Fibroblast of skin of left quadriceps (primary cell): ENCODE measurements at places on chromosomes 12 and 14.

DNA sequence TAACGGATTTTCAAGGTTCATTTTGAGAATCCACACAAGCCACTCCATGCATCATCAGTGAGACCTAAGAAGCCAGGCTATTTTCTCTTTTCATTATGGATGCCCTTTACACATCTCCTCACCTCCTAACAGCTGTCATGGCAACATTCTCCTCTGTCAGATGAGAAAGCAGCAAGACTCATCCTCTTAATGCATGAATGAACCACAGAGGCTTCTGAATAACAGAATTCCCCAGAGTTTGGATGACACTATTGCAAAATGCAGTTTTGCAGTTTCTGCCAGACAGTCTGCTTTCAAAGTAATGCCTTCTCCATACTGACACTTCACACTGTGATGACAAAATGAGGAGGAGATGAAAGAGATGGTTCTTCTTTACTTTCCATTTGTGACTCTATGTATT is 286.7 kb upstream of the GRIP1 start:
- no peak for DNase-seq

GRCh38 chr12:22491034-22491433 is 53.3 kb downstream of the C2CD5 start:
- no peak for DNase-seq

- no peak for DNase-seq
Measured at GRCh38 chr12:124577374-124577773, 10.0 kb upstream of the NCOR2 start.

GRCh38 chr14:88798156-88798555 is 5.4 kb upstream of the EML5 start:
- DNase-seq = no peak

DNA sequence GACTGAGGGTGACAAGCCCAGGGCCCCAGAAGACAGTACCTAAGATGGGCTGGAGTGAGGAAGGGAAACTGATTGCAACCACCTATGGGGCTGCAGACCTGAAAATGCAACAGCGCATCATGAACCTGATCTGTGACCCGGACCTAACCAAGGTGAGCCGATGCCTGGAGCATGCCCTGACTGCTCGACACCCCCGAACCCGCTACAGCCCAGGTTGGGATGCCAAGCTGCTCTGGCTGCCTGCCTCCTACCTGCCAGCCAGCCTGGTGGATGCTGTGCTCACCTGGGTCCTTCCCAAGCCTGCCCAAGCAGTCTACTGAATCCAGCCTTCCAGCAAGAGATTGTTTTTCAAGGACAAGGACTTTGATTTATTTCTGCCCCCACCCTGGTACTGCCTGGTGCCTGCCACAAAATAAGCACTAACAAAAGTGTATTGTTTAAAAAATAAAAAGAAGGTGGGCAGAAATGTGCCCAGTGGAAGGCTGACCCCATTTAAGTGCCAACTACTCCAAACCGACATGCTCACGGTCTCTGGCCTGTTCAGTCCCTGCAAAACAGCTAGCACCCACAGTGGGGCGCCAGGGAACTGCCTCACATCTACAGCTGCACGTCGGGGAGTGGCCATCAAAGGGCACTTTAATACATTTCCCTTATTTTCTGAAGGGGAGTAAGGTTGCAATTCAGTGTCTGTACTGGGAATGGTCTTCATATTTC is 4.2 kb downstream of the RDH5 start:
- no peak for DNase-seq

- no peak for DNase-seq
Measured at GRCh38 chr12:108432423-108433121, 82.5 kb upstream of the FICD start.

DNA sequence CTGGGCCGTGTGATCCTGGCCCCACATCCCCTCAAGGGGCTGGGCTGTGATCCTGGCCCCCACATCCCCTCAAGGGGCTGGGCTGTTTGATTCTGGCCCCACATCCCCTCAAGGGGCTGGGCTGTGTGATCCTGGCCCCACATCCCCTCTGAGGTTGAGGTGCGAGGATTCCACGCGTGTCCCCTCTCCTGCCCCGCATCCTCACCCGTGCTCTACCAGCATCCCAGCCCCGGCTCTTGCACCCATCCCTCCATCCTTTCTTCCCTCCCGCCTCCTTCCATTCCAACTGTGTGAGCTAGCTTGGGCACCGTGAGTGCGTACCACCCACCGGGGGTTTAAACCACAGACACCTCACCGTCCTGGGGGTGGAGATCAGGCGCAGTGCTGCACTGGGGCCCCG is 31.1 kb upstream of the TMEM179 start:
- no peak for DNase-seq

DNA sequence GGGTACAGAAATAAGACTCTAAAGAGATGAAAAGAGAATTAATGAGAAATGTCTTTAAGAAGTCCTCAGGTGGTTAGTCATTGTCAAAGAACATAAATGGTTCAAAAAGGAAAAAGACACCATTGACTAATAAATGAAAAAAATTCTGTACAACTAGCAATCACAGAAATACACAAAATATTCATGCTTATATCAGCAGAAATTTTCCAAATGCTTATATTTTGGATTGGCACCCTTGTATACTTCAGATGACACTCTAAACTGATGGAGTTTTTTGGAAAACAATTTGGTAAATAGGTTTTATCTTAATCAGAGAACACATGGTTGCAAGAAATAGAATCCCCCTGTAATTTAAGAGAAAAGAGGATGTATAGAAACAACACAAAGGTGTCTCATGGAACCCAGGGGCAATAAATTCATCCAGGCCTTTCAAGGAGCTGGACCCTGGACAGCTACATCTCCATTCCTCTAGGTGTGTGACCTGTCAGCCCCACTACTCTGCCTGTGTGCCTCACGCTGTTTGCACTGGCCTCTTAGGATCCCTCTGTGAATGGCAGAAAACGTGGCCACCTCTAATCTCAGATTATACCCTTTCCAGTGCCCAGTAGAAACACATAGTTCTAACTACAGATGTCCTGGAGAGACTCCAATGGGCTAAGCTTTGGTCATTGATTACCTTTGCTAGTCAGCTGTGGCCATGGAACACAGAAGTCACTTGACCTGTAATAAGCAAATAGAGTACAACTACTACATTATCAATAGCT is 110.2 kb downstream of the FGD4 start:
- DNase-seq = no peak

DNA sequence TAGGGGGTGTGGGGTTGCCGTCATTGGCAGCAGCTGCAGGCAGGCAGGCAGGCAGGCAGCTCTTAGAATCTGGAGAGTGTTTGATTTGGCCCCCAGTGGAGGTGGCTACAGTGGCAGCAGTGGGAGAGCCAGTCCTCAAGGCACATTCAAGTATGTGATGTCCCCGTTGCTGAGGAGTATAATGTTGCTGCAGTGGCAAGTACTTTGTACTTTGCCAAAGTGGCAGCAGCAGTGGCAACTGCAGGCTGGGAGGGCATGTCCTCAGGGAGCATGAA is 147.1 kb downstream of the PAPOLA start:
- no peak for DNase-seq

DNA sequence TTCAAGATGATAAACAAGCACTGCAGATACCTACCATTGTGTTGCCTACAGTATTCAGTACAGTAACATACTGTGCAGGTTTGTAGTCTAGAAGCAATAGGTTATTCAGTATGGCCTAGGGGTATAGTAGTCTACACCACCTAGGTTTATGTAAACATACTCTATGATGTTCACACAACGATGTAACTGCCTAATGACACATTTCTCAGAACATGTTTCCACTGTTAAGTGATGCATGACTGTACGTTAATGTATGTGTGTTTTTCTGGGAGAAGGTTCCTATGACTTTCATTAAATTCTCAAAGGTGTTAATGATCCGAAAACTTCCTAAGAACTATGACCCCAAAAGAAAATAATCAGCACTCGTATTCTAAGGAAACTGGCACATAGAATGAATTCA is 20.9 kb upstream of the CALM1 start:
- no peak for DNase-seq

GRCh38 chr12:113030875-113031525 is 25.5 kb upstream of the DTX1 start:
- DNase-seq = peak; percentile 10

- DNase-seq = no peak
Measured at GRCh38 chr12:131674373-131674772, 36.5 kb upstream of the SFSWAP start.

GRCh38 chr12:29961231-29961630 is 177.5 kb upstream of the TMTC1 start:
- DNase-seq = no peak

GRCh38 chr12:107634530-107634929 is 51.1 kb upstream of the PWP1 start:
- no peak for DNase-seq

DNA sequence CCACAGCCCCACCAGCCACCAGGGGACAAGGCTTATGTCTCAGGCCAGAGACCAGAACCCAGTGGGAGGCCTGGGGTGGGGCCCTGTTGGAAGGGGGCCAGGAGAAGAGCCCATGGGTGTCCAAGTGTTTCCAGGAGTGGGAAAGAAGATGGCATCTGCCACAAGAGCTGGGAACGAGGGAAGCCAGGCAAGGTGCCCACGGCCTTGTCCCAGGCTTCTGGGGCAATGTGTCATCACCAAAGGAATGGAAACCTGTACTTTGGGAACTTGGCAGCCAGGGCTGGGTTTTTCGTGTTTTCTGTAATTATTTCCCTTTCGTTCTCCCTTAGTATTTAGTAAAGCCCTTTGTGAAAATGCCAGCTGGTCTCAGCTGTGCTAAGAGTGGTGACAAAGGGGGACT is 5.3 kb upstream of the PGF start:
- no peak for DNase-seq

GRCh38 chr14:41482861-41483260 is 123.8 kb upstream of the LRFN5 start:
- no peak for DNase-seq

GRCh38 chr12:286531-287300 is 24.1 kb upstream of the SLC6A13 start:
- no peak for DNase-seq

- DNase-seq = no peak
Measured at GRCh38 chr12:103742349-103742932, 98.6 kb downstream of the NT5DC3 start.

DNA sequence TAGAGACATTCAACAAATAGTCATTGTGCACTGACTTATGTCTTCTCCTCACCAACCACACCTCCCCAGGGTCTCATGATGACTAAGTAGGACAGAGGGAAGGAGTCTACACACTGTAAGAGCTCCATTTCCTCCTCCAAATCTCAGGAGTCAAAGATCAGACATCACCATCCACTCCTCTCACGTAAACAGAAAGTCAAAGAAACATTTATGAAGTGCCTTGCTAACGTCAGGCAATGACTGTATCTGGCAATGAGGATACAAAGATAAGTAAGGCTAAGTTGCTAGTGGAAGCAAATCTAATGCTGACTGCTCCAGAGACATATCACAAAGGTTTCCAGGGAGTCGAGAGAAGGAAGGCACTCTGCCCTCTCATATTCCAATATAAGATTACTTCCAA is 88.9 kb downstream of the SLC2A13 start:
- peak; percentile 9 for DNase-seq

DNA sequence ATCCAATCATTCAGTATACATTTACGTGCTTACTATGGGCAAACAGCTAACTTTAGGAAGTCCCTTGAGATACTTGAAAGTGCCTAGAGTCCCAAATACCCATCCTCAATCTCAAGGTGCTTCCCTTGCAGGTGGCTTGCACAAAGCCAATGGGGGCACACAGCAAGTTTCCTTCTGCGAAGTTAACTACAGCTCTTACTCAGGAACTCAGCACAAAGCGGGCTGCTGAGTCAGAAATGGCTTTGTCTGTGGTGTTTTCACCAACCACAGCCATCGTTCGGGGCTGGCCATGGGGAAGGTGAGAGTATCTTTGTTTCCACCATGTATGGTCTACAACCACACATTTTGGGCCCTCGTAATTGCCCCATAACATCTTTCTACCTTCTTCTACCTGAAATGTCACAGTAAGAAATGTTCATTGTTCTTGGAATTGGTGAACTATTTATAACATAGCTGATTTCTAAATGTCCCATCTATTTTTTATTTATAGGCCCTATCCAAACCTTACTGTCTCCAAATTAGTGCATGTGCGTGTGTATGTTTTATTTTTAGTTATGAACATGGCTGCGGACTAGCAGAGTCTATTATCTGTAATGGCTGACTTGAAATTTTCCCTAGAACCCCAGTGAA is 13.9 kb downstream of the MFAP5 start:
- no peak for DNase-seq

- no peak for DNase-seq
Measured at GRCh38 chr12:47901063-47901717, 3.6 kb downstream of the VDR start.

- DNase-seq = no peak
Measured at GRCh38 chr14:24845851-24846250, 204.1 kb downstream of the STXBP6 start.

DNA sequence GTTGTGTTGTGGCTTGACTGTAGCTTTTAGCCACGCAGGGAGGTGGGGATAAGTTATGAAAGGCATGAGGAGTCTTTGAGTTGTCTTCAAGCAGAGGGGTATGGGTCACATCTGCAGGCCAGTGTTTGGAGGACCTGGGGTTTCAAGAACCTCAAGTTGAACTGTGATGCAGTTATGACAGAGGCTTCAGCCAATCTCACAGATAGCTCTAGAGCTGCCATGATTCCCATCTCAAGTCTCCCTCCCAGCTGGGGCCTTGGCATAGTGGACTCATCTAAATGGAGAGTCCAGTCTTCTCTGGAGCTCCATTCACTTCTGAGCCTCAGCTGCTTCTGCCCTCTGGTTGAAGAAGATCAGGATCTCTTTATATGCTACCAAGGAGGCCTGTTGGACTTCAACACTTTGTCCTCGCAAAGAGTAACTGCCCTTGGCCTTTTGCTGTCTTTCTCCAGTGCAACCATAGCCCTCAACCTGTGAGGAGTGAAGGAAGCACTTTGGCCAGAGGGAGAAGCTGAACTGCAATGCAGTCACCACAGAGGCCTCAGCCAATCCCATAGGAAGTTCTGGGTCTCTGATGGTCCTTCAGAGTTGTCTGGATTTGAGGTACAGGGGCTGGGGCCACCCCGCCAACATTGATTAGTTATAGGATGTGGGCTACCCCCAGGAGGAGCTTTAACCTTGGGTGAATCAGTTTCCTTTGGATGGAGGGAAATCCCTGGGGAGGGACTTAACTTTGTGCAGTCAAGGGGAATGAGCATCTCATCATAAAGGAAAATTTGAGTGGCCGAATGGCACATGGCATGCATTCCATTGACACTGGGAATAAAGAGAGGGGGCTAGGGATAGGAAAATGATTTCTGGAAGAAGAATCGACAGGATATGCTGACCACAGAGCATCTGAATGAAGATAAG is 230.5 kb downstream of the PCNX1 start:
- no peak for DNase-seq

GRCh38 chr14:100285913-100286400 is 20.3 kb downstream of the SLC25A29 start:
- no peak for DNase-seq
